Fibroblast of skin of right quadriceps (primary cell): ENCODE measurements at places on chromosomes 4 and X.

- no peak for DNase-seq
These were observed 112.5 kb upstream of the ZFP42 start for GRCh38 chr4:187883049-187883448.

- peak; percentile 34 for DNase-seq
These were observed 59.4 kb downstream of the TSC22D3 start for GRCh38 chrX:107716118-107716684.

GRCh38 chr4:109703664-109704361 lies 568 bp upstream of the CASP6 start:
- peak; percentile 20 for DNase-seq

GRCh38 chrX:120664081-120664480 lies 34.2 kb upstream of the C1GALT1C1 start:
- peak; percentile 9 for DNase-seq

DNA sequence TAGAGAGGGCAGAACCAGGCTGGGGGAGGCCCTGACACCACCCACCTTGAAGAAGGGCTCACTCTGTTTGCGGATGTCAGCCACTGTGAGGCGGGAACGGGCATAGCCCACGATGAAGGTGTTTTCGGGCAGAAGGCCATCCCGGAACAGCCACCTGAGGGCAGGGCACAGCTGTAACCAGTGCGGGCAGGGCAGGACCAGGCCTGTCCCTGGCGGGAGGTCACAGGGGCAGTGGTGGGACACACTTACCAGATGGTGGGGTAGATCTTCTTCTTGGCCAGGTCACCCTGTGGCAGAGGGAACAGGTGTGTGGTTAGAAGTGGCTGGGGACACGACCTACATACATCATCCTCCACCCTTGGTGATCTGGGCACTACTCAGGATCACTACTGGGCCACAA lies 10.8 kb downstream of the G6PD start:
- DNase-seq: no peak

DNA sequence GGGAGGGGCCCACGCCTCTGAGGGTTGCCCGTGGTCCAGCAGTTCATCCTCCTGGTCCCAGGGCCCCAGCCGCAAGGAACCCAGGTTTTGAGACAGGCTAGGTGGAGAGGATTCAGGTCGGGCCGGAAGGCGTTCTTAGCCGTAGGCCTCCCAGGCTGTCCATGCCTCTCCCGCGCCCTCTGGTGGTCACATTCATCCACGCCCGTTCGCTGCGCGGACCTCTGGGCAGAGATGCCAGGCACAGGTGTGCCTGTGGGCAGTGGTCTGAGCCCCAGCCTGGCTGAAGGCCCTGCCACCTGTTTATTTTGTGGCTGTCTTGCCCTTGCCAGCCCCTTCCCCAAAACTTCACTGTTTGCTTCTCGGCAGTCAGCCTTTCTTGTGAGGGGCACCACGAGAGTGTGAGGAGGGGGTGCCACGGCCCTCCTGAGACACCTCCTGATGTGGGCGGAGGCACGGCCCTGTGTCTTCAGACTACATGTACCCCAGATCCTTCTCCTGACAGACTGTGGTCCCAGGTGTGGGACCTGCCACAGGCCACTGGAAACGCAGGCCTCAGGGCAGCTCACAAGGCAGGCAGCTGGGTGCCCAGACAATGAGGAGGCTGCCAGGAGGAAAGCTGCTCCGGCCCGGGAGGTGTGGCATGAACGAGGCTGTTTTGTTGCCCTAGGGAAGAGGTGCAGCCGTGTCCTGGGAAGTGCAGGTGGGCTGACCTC lies 5.0 kb downstream of the UVSSA start:
- DNase-seq: peak; percentile 59

DNA sequence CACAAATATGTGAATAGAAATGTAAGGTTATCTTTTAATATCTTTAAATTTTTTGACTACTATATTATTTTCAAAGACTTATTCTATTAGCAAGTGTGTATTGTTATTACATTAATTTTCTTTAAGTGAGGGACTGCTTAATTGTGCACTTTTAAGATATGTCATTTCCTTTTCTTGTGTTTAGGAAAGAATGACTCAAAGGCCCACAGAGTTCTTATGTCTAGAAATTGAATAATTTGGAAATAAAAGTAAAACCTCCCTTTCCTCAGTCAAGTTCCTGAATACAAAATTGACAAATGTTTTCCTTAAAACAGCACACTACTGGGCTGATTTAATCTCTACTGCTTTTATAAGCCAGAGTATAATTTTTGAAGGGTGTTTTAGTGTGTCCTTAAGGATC lies 169.7 kb downstream of the TMEM47 start:
- no peak for DNase-seq

DNA sequence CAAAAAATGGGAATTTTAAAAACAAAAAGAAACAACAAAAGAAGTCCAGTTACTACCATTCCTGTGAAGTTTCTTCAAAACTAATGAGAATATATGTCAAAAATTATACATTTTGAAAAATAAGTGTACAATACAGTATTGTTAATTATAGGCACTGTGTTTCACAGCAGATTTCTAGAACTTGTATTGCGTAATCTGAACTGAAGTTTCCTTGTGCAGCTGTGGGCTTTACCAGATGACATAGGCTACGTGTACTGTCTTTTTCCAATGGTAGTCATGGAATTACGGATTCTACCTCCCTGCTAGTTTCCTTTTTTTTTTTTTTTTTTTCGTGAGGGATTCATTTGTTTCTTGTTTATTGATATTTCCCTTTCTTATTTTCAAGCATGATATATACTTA lies 113.8 kb upstream of the GABRA2 start:
- peak; percentile 2 for DNase-seq

DNA sequence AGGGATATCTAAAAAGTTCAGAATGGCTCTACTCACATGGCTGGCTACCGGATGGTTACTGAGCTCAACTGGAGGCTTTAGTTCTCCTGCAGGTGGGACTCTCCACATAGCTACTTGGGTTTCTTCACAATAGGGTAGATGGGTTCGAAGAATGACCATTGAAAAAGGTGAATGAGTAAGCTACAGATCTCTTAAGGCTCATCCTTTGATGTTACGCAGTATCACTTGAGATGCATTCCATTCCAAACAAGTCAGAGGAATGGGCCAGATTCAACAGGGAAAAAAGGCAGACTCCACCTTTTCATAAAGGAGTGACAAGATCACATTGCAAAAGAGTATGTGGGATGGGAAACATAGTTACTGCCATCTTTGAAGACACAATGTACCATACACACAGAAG lies 52.6 kb downstream of the DDX53 start:
- DNase-seq: no peak

GRCh38 chr4:188987011-188987410 lies 847.8 kb downstream of the TRIML1 start:
- no peak for DNase-seq

GRCh38 chr4:2923668-2924173 lies 39.5 kb downstream of the NOP14 start:
- no peak for DNase-seq
